Suppressor macrophage (primary cell): ENCODE measurements at places on chromosomes 4 and X.

- DNase-seq = no peak
Observed at GRCh38 chr4:55635282-55635681, 816 bp downstream of the NMU start.

GRCh38 chr4:128565054-128565453 is 244.4 kb upstream of the JADE1 start:
- DNase-seq = peak; percentile 15

DNA sequence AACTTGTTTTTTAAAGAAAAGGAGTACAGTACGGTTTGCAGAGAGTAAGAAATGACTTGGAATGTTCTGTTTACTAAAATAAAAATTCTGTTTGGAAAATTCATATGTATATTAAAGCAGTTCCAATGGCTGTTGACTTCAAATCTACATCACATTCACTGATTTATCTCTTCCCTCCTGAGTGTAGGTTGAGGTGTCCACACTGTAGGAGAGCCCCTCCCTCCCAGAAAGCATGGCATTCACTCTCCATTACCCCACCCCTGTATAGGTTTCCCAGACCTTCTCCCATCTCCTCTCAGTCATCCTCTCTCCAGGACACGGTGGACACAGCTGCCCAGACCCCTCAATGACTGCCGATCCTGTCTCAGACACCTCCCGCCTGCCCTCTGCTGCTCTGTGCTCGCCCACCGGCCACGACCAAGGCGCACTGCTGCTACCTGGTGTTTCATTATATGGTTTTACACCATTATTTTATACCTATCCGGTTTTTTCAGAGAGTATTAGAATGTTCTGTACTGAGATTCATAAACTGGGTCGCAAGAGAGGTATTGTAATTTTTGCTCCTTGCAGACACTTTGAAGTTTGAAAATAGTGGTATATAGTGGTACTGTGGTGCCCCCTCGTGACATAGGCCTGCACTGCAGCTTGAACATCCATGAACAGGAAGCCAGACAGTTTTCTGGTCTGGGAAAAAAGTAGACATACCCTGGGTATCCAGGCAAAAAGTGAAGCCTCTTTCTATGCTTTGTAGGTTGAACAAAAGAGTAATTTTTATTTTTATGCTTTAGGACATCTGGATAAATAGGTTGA is 38.8 kb upstream of the BEX4 start:
- DNase-seq = peak; percentile 59

GRCh38 chrX:10636337-10636736 is 16.0 kb upstream of the MID1 start:
- DNase-seq = no peak

GRCh38 chr4:184375027-184375426 is 99.3 kb downstream of the IRF2 start:
- no peak for DNase-seq

GRCh38 chrX:41491267-41492004 is 44.3 kb downstream of the NYX start:
- DNase-seq = peak; percentile 81

- DNase-seq = no peak
Observed at GRCh38 chrX:122582280-122582974, 601.7 kb upstream of the GRIA3 start.

DNA sequence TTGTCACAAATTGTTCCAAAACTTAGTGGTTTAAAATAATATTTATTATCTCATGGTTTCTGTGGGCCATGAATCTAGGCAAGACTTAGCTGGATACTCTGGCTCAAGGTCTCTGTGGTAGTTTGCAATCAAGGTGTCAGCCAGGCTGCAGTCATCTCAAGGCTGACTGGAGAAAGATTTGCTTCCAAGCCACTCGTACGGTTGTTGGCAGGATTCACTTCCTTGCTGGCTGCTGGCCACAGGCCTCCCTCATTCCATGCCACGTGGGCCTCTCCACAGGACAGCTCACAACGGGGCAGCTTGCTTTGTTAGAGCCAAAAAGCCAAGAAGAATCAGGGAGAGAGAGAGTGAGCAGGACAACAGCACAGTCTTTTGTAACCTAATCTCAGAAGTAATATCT is 101.4 kb downstream of the WWC2 start:
- no peak for DNase-seq

DNA sequence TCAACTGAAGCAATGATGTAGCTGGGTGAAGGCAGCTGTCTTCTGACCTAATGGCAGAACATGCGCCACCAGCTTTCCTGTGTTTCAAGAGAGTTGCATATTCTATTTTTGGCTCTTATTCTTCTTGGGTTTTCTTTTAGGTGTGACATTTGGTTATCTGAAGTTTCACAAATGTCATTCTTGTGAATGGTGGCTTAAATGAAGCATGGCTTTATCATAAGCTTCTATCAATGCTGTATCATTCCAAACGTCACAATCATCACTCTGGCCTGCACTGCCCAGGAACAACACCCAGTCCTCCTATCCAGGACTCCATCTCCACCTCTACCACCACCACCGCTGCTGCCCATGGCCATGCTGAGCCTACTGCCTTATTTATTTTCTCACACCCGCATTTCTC is 69.7 kb upstream of the WWC2 start:
- no peak for DNase-seq

DNA sequence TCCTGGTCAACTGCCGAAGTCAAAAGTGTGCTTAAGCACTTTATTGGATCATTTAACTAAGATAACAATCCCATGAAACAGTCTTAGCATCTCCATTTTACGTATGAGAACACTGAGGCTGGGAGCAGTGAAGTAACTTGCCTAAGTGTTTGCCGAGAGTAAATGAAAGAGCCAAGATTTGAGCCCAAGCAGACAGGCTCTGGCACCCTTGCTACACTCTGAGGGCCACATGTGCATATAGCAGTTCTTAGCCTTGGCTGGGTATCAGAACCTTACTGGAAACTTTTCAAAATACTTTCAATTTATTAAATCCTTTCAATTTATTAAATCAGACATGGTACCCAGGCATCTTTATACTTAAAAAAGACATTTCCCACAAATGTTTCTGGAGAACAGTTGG is 225.9 kb downstream of the NR3C2 start:
- no peak for DNase-seq

DNA sequence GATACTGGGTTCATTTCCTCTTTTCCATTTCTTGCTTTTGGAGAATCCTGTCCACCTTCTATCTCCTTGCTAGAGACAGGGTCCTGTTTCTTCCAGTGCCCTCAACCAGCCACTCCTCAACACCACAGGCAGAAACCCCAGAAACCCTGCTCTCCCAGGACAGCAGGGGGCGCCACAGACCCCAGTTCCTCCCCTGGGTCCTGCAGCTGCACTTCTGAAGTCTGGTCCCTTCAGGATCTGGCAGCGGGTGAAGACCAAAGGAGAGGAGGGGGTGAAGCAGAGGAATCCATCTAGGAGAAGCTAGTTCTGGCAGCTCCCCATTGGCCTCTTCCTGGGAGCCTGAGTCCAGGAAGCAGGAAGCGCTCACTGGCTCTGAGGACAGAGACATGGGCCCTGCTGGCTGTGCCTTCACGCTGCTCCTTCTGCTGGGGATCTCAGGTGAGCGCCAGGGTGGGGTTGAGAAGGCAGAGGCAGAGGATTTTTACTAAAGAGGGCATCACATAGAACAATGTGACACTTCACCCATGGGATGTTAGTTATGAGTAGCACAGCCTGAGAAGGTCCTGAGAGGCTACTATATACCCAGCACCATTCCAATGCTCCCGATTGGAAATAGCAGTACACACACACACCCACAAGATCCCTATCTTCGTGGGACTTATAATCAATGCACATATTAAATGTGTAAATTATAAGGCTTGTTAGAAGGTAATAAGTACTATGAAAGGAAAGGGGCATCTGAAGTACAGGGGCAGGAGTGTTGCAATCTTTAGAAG is at the start of gene PRSS48:
TSS of gene PRSS48 (plus strand) at position 375 of the 776 bp plus-strand sequence. CDS start at position 387, 12 bp downstream.
- peak; percentile 44 for DNase-seq

DNA sequence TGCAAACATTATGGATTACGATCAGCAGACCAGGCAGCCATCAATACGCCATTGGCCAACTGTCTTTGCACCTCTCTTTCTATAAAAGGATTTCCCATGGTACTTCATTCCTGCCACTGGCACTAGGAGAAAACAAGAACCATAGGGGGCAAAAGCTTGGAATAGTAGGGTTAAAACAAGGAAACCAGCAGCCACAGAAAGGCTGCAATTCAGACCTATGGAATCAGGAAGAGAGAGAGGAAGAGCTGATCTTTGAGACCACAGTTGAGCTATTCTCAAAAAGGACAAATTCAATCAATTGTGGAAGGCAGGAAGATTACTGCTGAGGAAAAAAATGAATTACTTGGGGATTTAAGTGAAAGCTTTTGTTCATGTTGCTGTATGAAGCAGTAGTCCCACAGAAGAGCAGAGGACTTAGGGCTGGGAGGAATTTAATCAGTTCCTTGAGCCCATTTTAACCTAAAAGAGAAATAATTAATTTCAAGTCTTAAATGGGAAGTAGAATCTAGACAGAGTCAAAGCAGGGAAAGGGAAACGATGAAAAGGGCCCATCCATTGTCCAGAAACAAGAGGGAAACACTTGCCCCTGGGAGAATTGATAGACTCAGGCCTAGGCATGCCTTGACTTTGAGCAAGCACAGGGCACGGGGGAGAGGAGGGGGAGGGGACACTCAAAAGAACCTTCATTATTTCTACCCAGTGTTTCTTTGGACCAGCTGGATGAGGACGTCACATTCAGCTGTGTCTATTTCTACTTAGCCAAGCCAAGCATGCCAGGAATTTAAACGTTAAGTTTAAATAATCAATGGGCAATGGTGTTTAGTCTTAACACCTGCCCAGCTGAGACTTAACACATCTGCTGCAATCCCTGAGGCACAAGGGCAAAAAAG is 50.7 kb downstream of the SCD5 start:
- no peak for DNase-seq

- DNase-seq = no peak
Observed at GRCh38 chr4:89928838-89929237, 34.2 kb downstream of the MMRN1 start.

DNA sequence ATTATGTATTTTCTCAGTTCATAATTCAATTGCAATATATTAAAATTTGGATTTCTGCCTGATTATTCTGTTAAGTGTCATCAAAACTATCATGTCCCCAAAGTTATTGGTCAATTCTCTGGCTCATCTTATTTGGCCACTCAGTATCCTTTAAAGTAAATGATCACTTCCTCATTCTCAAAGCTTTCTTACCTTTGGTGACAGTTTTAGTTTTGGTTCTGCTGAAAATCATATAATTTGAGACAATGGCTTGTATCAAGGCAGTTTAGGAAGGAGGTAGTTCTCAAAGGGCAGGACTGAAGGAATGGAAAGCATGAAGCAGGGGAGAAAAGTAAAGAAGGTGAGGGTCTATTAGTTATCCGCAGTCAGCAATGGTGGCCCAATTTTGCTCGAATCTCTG is 1832.1 kb downstream of the ARAP2 start:
- DNase-seq = no peak

GRCh38 chr4:53023677-53024299 is 161.7 kb downstream of the RASL11B start:
- DNase-seq = no peak

- no peak for DNase-seq
Observed at GRCh38 chrX:16067886-16068515, 55.4 kb upstream of the GRPR start.

DNA sequence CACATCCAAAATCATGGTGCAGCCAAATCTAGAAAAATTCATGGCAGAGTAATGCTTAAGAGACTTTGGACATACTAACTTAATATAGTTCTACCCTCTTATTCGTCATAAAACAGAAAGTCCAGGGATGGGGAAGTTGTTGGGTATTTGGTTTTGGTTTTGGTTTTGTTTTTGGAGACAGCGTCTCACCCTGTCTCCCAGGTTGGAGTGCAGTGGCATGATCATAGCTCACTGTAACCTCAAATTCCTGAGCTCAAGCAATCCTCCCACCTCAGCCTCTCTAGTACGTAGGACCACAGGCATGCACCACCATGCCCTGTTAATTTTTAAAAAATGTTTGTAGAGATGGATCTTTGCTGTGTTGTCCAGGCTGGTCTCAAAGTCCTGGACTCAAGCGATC is 271.8 kb upstream of the TENM3 start:
- peak; percentile 19 for DNase-seq

- DNase-seq = peak; percentile 11
Observed at GRCh38 chr4:67575232-67576058, 16.9 kb downstream of the STAP1 start.

DNA sequence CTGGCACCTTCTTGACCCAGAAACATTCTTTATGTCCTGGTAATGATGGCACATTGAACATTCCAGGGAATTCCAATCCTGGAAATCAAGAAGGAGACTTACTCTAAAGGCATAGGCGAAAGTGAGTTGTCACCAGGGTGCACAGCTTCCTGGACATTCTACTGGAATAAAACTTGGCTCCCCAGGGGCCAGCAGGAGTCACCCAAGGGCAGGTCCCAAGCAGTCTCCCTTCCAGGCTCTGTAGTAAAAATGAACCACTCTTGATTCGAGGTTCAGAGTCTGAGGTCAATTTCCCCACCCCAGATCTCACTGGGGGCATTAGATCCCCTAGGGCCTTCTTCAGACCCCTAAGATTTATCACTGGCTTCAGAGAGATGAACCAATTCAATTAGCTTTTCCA is 338.7 kb upstream of the GATB start:
- no peak for DNase-seq

DNA sequence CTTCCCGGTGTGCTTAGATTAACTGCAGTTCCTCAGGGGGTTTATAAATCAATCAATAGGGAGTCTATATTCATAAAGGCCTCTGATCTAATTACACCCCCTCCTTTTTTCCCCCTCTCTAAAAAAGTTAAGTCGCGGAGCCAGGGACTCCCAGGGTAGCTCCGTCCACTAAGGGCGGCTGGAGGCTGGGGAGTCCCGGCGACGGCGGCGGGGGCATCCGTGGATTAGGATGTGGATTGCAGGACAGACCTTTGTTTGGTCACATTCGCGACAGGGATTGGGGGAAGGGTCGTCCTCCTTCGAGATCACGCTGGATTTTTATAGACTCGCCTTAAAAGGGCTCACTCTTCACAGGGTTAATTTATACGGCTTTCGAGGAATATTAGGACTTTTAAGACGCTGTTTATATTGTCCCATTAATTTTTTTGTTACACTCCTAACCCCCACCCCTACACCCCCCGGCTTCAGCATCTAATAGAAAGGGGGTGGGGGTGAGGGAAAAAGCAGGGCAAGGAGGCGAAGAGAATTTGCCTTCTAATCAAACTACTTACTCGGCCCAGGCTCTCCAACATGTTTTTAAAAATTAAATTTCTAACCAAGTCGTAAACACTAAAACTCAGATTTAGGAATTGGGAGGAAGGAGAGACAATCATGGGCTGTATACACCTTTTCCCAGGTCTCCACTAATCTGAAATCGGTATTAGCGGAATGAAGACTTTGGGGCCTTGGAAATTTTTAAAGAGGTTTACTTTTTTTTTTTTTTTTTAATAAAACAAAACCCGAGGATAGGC is 8.5 kb downstream of the PITX2 start:
- DNase-seq = no peak

DNA sequence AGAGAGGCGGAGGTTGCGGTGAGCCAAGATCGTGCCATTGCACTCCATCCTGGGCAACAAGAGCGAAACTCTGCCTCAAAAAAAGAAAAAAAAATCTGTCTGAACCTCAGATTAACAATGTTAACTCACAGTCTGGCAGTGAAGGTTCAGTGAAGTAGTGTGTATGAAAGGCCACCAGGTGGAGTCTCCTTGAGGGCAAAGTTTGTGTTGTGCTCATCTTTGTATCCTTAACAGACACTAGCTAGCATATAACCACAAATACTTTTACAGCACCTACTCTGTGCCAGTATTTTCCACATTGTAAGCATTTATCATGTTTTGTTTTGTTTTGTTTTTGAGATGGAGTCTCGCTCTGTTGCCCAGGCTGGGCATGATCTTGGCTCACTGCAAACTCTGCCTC is 46.0 kb upstream of the MGST2 start:
- DNase-seq = peak; percentile 35

- no peak for DNase-seq
Observed at GRCh38 chrX:1734806-1735205, 119.9 kb downstream of the ASMT start.
